Kidney epithelial cell (primary cell): ENCODE measurements at places on chromosomes 1 and 21. TPM values are rescaled to one million over a fixed set of nuclear protein-coding genes. Genes with fewer than 3 reads are reported as not detected.

S100A9 gene
- 35.3 and 55.9 TPM in 2 replicates for total RNA-seq

- no peak for DNase-seq
Observed at GRCh38 chr1:186681121-186681520, 898 bp upstream of the PTGS2 start.

GCSAML gene
- total RNA-seq = 0.04 TPM in 1 of 2 replicates, not detected in the other

- DNase-seq = no peak
Observed at GRCh38 chr1:207619871-207620542, 24.9 kb upstream of the CR1L start.

KLHDC7A gene
- 1.8 and 2.4 TPM in 2 replicates for total RNA-seq

CD160 gene
- total RNA-seq = not detected in 2 replicates

DNA sequence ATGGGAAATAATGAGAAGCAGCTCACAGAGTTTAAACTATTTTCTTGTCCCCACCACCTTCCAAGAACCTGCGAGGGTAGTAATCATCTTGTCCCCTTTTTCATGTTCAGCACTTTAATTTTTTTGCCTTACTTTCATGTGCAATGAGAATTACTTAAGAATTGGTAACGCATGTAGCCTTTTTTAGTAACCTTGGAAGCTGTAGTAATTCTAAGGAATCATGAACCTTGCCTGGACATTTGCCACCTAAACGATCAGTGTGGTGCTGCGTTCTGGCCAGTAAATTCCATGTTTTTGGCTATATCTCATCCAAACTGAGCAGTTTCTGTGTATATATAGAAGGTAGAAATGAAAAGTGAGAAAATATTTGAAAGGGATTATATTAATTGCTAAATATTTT, 3.9 kb upstream of the VAMP3 start:
- no peak for DNase-seq

DNA sequence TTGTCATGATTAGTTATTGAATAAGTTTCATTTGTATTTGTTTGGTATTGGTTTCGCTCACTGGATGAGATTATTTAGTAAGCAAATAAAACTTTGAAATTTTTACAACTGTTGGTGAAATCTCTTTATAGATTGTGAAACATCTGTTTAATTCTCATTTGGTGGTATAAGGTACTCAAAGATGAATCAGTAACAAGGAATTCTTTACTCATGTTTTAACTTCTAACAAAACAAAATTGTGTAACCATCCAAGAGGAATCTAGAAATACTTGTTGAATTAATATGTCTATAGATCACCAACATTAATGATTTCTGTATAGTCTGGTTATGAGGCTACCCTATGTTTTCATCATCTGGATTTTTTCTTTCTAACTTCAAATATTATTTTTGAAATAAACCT, 62.8 kb upstream of the USP25 start:
- DNase-seq = peak; percentile 41

- DNase-seq = no peak
Observed at GRCh38 chr1:232463225-232463624, 166.7 kb downstream of the SIPA1L2 start.

FCER1A gene
- not detected in 2 replicates for total RNA-seq

GRCh38 chr1:108075055-108075454, 110.1 kb upstream of the VAV3 start:
- DNase-seq = no peak

DNA sequence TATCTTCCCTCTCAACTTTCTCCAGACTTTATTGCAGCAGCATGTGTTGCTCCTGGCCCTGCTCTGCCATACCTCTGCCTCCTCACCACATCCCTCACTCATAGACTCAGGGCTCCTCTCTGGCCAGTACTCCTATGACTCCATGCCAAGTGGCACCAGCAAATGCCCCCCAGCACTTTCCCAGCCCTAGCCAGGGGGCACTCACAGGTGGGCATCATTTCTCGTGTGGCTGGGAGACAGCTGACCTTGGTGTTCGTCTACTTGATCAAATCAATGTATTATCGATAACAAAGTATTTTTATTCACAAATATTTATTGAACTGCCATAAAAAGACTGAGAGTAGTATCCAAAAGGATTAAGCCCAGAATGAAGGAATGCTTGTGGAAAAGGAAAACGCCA, 418.2 kb downstream of the FAM72C start:
- DNase-seq = no peak

LINGO4 gene
- not detected in 2 replicates for total RNA-seq
